ENCODE measurements at places on chromosomes 2 and 18. TPM values are rescaled to one million over a fixed set of nuclear protein-coding genes. Genes with fewer than 3 reads are reported as not detected.

REG3A gene
- total RNA-seq: not detected

CSRNP3 gene
- 0.12 TPM for total RNA-seq

ATOH8 gene
- total RNA-seq: 17.1 TPM

KATNAL2 gene
- total RNA-seq: 7.8 TPM

RGPD3 gene
- total RNA-seq: 0.84 TPM

PID1 gene
- total RNA-seq: 98.7 TPM

TIA1 gene
- 38.1 TPM for total RNA-seq

IL1F10 gene
- total RNA-seq: not detected

PAIP2B gene
- 5.0 TPM for total RNA-seq

EML6 gene
- 0.63 TPM for total RNA-seq

AQP12B gene
- total RNA-seq: not detected

- no peak for DNase-seq
Measured at GRCh38 chr2:179428649-179429048, 164.0 kb upstream of the SESTD1 start.

DNA sequence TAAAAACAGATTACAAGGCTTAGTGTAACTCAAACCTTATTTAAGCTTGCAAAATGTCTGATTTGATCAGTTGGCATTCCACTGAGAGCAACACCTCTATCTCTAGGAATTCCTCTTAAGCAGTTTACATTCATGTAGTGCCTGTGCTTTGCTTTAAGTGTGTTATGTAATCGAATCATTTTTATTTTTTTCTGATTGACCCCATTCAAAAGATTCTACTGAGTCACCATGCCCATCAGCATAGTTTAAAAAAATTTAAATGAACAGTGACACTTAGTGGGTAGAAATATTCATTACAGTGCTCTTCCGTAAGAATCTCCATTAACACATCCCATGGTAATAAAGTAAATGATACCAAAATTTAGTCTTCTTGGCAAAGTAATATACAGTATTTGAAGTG, 67.8 kb upstream of the SLC4A10 start:
- no peak for DNase-seq

GRCh38 chr2:206863196-206863595, 76.1 kb upstream of the CPO start:
- DNase-seq: no peak

- no peak for DNase-seq
Measured at GRCh38 chr2:10760794-10761504, 39.5 kb downstream of the ATP6V1C2 start.

- DNase-seq: no peak
Measured at GRCh38 chr2:55009277-55010060, 40.8 kb downstream of the RTN4 start.

DNA sequence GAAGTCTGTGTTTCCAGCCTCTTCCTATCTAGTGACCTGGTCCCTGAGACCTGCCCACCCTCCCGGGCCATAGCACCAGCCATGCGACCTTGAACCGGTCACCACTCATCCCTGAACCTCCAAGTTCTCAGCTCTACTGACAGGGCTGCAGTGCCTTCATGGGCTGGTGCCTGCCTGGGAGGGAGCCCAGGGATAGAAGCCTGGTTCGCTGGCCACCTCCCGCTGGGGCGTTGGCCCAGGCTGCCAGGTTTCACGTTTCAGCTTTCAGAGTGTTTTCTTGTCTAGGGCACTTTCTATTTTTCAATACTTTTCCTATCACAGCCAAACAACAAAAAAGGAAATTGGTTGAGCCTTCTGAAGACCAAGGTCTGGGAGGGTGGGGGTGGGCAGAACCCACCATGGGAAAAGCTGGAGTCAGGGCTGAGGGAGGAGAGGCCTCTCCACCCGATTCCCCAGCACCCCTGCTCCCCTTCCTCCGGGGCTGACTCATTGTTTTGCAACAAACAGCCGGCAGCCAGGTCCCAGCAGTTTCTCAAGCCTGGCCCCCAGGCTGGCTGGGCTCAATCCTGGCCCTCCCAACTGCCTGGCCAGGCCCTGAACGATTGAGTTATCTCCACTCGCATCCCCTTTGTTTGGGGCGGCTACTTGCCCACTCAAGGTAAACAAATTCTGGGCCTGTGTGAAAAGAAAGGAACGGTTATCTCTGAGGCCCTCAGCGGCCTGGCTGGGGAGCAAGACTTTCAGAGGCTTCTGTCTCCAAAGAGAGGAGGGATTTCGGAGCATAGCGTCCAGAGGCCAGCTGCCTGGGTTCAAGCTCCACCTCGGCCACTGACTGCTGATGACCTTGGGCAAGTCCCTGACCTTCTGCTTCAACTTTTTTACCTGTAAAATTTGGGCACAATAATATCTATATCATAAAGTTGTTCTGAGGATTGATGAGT, 47.5 kb downstream of the ZFP36L2 start:
- no peak for DNase-seq

DNA sequence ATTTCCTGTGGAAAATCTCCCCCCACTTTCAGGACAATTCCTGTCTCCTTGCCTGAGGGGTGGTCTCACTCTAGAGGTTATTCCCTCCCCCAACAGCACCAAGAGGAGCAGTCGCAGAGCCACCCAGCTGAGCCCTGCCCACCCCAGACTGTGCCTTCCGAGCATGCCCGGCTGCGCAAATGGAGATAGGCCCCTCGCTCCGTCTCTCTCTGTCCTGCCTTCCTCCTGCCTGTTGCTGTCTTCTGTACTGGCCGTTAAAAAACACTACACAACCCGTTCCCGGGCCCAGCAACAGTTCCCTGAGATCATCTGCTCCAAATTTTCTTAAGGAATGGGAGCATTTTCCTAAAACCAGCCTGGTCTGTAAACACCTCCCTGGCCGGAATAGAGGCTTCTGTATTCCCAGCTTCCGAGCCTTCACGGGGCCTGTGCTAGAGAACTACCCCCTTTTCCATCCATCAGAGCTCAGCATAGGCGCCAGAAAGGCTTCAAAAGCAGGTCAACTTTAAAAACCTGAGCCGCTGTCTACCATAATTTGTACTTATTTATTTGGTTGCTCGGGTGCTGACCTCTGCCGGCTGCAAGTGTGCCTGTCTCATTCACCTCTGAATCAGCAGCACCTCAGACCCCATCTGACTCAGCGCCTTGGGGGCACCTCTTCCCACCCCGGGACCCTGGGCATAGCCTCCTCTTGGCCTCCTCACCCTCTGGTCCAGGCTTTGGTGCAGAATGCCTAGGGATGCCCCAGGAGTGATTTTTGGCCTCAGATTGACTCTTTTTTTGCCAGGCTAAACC, 159.4 kb downstream of the PXDN start:
- DNase-seq: no peak

GRCh38 chr18:9065864-9066263, 36.6 kb upstream of the NDUFV2 start:
- DNase-seq: no peak

DNA sequence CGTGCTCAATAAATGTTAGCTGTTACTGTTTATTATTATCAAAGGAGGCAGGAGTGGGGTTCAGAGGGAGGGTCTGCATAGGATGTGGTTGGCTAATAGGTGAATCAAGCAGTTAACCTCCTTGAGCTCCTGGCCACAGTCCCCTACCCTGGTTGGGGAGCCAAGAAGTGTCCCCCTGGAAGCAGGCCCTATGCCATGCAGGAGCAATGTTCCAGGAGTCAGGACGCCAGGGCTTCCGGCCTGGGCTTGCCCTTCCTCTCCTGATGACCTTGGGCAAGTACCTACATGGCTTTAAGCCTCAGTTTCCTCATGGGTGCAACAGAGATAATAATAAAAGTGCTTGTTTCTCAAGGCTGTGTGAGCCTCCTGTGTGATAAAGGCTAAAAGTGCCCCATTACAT, 84.9 kb downstream of the DYSF start:
- DNase-seq: no peak

GRCh38 chr2:196293751-196294515, 122.6 kb upstream of the STK17B start:
- no peak for DNase-seq

DNA sequence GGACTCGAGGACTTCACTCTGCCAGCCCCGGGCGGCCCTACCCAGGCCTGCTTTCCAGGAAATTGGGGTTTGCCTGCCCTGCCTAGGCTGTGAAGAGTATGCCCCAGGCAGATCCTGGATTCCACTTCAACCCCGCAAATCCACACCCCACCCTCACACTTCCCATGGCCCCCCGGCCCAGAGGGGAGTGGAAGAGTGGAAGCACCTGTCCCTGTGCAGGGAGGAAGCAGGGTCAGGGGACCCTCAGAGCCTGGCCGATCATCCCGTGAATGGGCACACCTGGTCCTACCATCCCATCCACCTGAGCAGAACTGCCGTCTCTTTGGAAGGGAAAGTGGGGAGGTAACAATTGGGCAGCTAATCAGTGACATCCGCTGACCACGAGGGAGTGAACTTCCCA, 245.2 kb downstream of the EIPR1 start:
- no peak for DNase-seq

GRCh38 chr2:36396878-36397539, 41.4 kb downstream of the CRIM1 start:
- DNase-seq: no peak

GRCh38 chr2:136404176-136404575, 286.2 kb upstream of the CXCR4 start:
- no peak for DNase-seq

DNA sequence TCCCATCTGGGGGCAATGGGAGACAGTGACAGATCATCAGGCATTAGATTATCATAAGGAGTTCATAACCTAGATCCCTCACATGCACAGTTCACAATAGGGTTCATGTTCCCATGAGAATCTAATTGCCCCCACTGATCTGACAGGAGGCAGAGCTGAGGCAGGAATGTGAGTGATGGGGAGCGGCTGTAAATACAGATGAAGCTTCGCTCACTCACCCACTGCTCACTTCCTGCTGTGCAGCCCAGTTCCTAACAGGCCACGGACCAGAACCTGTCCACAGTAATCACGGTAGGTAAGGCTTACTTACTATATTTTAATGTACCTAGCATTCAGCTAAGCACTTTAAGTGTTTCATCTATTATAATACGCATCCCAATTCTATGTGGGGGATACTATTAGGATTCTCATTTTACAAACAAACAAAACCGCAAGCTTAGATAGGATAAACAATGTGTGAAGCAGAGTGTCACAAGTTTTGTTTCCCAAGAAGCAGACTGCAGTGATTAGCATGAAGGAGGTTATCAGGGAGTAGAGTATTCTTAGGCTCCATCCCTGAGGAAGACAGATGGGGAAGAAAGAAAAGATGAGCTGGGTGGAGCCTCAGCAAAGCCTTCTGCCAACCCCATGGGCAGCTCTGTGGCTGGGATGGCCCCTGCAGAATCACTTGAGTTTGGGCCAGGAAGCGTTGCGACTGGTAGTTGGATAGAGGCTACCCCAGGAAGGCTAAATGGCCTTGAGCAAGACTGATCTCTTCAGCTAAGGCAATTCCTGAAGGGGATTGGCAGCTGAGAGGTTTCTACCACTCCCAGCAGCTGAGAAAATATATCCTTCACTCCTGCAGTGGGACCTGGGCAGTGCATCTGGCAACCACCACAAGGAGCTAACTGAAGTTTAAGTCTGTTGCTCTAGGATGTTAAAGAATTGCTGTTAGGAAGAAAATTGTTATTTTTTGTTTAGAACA, 133.1 kb downstream of the MREG start:
- DNase-seq: no peak

DNA sequence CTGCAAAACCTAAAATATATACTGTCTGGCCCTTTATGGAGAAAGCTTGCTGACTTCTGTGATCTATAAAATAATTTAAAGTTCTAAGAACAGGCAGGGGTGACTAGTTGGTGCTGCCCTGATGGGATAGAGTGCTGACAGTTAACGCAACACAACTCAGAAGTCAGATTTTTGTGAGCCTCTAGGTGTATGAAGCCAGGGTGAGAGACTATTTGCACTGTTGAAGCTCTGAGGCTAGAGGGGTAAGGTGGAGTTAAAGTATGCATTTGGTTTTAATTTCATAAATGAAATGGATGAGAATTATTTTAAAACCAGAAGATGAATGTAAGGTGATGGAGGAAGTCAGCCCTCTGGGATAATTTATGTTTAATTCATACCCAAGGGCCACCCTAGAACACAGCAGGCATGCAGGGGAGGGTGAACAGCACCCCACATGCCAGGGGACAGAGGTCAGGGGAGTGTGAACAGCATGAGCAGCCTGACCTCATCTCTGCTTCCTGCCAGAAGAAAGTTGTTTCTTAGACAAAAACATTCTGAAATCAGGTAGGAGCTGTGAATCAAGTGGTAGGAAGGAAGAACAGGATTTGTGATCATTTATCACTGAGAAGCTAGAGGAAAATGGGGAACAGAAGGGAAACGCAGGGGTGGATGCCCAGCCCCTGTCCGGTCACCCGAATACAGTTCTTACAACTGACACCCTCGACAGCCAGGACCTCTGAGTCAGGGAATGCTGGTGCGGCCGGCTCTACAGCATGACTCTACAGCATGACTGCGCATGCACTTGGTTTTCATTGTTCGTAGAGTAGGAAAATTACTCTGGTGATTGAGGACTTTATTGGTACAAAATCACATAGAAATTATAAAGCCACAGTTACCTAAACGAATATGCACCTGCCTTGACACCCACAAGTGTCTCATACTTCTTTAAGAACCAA, 93.1 kb downstream of the MBP start:
- no peak for DNase-seq

- DNase-seq: no peak
Measured at GRCh38 chr18:55593888-55594287, 5.9 kb upstream of the TCF4 start.
